Activated CD4-positive, alpha-beta T cell treated with anti-CD3 and anti-CD28 coated beads, Interleukin-10, Interleukin-2, amounts not matched to agents 100 ng/mL and 50 ng/mL, durations not matched to agents 16 hours and 8 hours (primary cell): ENCODE measurements at places on chromosomes 7 and 10.

DNA sequence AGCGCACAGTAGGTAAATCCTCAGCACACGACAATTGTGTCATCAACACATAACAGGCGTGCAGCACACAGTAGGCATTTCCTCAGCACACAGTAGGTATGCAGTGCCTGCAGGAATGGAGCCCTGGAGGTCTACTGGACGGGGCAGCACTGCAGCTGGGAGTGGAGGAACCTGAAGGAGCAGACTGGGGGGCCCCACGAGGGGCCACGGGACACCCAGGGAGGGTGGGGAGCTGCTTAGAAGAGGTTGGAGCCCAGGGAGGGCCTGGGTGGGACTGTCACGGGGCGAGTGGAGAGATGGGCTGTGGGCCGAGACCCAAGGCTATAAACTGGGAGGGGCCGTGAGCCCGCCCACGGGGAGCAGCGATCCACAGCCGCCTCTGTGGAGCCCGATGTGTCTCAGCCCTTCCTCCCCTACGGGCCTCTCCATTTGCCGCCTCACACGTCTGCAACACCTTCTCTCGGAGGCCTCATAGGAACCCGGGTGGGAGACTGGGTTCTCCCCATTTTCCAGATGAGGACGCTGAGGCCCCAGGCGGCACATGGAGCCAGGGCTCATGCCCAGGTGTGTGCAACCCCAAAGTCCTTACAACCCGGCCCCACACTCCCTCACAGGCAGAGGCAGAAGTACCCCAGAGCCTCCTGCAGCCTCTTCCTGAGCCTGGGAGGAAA, 101.5 kb downstream of the MICALL2 start:
- DNase-seq, result no peak

GRCh38 chr7:137316648-137317353, 26.7 kb downstream of the PTN start:
- DNase-seq, result no peak

DNA sequence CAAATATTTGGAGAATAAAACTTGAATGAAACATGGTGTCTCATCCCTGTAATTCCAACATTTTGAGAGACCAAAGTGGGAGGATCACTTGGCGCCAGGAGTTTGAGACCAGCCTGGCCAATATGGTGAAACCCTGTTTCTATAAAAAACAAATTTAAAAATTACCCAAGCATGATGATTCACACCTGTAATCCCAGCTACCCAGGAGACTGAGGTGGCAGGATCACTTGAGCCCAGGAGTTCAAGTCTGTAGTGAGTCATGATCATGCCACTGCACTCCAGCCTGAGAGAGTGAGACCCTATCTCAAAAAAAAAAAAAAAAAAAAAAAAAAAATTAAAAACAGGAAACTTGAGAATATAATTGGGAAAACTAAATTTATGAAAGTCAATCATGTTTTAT, 481.1 kb downstream of the SEMA3D start:
- DNase-seq, result no peak

GRCh38 chr7:74483402-74484336, 30.0 kb downstream of the GTF2IRD1 start:
- DNase-seq, result no peak

GRCh38 chr10:80324086-80324485, 32.5 kb downstream of the DYDC1 start:
- peak; percentile 6 for DNase-seq

DNA sequence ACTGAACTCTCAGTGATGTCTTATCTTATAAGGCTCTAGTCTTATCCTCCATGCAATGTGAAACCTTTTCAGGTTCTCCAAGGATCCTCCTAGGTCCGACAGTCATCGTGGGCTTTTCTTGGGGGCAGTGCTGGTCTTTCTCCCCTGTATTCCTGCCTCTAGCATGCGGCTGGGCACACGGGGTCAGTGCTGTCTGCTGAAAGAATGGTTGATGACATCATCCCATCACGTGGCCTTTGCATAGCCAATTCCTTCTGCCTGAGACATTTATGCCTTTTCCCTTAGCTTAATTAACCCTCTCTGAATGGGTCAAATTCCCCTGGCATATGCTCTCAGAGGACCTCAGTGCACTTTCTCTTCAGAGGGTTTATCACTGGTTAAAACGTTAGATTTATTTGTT, 27.0 kb upstream of the KCNK18 start:
- no peak for DNase-seq

DNA sequence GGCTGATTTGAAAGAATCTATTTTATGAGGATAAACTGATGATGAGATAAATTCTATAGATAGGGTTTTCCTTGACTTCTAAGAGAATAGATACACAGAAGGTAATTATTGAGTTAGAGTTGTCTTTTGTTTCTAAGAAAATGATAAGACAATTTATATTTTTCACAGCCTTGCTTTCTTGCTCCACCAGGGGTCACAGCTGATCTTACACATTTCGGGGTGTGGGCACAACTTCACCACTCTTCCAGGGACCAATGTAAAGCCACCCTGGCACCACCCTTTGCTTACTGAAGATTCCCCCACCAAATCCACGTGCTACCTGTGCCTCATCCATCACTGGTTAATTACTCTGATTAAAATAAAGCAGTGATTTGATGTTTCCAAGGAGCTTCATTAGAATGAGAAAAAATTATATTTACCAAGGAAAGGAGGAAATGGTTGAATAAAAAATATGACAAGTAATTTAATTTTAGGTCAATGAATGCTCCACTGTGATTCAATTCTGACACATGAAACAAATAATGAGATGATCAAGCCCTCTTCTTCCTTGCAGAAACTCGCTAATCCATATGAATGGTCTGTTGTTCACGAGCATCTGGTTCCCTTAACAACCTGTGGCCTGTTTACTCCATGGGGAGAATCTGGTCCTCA, 177.3 kb upstream of the TNS3 start:
- DNase-seq, result no peak

DNA sequence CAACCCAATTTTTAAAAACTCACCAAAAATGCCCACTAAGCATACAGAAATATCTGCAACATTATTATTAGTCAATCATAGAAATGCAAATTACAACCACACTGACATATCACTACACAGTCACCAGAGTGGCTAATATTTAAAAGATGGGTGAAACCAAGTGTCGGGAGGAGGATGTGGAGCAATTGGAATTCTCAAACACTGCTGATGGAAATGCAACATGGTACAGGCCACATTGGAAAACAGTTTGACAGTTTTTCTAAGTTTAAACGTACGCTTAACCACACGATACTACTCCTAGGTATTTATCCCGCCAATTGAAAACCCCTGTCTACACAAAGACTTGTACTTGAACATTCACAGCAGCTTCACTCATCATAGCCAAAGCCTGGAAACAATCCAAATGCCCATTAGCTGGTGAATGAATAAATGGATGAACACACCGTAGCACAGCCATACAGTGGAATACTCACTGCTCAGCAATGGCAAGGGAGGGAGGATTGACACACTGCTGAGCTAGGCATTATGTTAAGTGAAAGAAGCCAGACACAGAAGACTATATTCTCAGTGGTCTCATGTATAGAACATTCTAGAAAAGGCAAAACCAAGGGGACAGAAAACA, 16.3 kb downstream of the GCK start:
- DNase-seq, result no peak

DNA sequence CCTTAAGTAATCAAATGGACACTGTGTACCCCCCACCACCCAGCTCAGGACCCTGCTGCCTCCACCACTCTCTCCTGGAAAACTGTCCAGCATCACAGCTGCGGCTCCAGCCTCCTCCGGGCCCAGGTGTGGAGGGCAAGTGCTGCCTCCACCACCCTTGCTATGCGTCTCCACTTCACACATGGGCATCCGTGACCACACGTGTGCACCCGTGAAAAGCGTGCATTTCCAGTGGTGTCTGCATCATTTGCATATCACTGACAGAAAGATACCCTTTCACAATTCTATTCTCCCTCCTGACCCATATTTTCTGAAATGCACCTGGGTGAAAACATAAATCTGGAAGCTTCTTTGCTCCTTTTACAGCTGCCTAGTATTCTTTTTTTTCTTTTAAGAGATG, 89.7 kb upstream of the PDGFA start:
- no peak for DNase-seq
